Adrenal gland (tissue), 19 donors: ENCODE measurements at places on chromosomes 13 and 19. TPM values are rescaled to one million over a fixed set of nuclear protein-coding genes. Genes with fewer than 3 reads are reported as not detected.

DNA sequence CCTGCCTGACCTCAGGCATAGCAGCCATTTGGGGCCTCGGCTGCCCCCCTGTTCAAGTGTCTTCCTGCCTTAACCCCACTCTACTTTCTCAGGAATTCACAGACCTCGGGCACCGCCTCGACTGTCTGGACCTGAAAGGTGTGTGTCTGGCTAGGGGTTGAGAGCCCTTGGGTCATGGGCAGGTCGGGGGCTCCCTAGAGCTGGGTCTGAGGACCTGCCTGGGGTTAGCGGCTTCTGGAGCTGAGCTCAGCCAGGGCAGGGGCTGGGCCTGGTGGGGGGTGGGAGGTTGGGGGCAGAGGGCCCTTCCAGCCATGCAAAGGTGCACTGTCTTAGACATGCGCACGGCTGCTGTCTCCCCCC is 20.7 kb downstream of the NKPD1 start:
- H3K4me1 ChIP-seq = peaks cover 23% of the 10 kb centered on the region
- H3K27me3 ChIP-seq = no peaks in the 10 kb centered on the region
- no peak overlapping the region for H3K4me3 ChIP-seq
- peaks cover 27% of the 10 kb centered on the region for H3K36me3 ChIP-seq
- no peak for DNase-seq

DNA sequence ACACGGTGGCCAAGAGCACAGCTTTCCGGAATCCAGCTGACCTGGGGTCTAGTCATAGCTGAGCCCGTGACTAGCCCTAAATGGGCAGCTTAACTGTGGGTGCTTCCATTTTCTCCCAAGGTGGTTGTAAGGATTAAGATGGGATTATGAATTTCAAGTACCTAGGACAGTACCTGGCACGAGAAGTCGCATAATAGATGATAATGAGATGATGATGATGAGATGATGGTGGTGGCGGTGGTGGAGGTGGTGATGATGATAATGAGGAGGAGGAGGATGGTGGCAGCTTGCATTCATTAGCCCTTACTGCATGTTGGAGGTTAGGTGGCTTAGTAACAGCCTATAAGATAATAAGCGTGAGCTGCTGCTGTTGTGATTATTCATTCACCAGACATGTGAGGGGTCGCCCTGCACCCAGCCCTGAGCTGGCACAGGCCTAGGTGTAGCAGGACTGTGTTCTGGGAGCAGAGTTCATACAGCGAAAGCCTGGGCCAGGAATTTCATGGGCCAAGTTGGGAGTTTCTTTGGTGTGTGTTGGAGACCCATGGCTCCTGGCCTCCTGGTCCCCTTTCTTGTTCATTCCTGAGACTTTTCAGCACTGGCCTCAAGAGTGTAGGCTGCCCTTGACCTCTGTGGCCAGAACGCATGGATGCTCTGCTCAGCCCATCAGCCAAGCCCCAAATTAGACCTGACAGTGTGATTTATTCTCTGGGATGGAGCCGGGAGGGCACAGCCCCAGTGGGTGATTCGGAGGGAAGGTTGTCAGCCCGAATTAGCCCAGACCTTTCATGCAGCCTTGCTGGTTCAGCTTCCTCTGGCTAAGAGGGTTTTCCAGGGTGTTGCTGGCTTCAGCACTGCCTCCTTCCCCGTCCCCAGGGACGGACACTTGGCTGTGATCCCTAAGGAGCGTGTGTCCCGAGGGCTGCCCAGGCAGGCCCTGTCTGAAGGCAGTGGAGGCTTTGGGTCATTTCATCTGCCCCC is 128.8 kb downstream of the SIPA1L3 start:
- no peak overlapping the region for H3K27ac ChIP-seq
- no peaks in the 10 kb centered on the region for H3K36me3 ChIP-seq
- no peak for DNase-seq
- H3K4me1 ChIP-seq = no peaks in the 10 kb centered on the region
- no peak overlapping the region for H3K4me3 ChIP-seq

GRCh38 chr19:2045501-2046045 is 5.5 kb downstream of the MKNK2 start:
- H3K4me1 ChIP-seq = peaks cover 90% of the 10 kb centered on the region
- H3K36me3 ChIP-seq = peaks cover 69% of the 10 kb centered on the region
- H3K4me3 ChIP-seq = no peak overlapping the region
- no peaks in the 10 kb centered on the region for H3K27me3 ChIP-seq

DNA sequence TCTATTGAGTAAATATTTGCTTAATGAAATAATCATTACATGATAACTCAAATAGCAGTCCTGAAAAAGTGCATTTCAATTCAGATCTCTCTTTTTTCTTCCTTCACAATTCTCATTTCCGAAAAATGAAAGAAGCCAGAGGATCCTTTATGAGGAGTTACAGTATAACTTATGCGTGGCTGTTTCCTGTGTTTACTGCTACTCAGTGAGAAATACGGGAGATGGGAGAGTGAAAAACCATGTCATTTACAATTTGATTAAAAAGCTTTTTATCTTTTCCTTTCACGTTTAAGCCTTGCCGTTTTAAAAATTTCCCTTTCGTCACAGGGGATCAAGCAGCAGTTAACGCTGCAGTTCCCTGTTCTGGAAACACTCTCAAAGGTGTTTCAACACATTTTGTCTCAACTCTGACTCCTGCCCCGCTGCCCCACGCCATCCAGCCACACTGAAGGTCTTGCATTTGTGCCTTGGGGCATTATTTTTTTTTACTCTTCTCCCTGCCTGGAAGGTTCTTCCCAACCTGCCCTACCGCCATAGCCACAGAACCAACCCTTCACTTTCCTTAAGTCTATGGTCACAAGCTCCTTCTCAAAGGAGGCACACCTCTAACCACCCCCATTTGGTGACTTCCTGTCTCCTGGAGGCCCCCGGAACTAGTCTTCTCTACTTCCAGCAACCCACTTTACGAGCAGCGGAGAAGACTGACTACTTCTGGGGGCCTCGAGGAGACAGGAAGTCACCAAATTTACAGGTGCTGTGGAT is 17.0 kb downstream of the KL start:
- H3K36me3 ChIP-seq = no peaks in the 10 kb centered on the region
- H3K4me3 ChIP-seq = no peak overlapping the region
- no peaks in the 10 kb centered on the region for H3K4me1 ChIP-seq
- no peaks in the 10 kb centered on the region for H3K27me3 ChIP-seq
- no peak overlapping the region for H3K27ac ChIP-seq
- no peak for DNase-seq

CD22 gene
- total RNA-seq = 8.5 TPM
